ENCODE measurements at places on chromosomes 7 and 10.
A peak's percentile ranks its signal among the peaks of the same experiment; 100 is the strongest.

DNA sequence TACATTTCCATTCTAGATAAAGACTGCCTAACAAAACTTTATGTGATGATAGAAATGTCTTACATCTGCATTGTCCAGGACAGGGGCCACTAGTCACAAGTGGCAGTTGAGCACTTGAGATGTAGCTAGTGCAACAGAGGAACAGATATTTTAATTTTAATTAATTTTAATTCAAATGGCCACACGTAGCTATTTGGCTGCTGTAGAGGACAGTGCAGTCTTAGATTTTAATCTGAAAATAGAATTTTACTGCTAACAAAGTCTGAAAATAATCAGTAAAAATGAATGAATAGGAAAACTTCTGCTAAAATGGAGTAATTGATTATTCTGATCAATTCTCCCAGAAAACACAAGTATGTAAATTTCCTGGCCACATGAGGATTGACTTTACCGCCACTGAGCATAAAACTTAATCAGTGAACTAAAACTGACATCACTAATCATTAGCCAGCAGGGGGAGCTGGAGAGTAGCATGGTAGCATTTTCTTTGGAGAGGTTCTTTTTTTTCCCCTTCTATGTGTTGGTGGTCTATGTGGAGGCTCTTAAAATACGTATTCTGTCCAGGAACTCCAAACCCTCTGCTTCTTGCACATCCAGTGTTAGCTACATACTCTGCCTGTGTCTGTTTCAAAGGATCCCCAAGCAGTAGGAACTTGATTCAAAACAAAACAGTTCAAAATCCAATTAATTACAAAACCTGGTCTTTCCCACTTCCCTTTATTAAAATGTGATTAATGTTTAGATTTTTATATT, 52.1 kb downstream of the TSPAN12 start:
- DNase-seq: peak; percentile 72

DNA sequence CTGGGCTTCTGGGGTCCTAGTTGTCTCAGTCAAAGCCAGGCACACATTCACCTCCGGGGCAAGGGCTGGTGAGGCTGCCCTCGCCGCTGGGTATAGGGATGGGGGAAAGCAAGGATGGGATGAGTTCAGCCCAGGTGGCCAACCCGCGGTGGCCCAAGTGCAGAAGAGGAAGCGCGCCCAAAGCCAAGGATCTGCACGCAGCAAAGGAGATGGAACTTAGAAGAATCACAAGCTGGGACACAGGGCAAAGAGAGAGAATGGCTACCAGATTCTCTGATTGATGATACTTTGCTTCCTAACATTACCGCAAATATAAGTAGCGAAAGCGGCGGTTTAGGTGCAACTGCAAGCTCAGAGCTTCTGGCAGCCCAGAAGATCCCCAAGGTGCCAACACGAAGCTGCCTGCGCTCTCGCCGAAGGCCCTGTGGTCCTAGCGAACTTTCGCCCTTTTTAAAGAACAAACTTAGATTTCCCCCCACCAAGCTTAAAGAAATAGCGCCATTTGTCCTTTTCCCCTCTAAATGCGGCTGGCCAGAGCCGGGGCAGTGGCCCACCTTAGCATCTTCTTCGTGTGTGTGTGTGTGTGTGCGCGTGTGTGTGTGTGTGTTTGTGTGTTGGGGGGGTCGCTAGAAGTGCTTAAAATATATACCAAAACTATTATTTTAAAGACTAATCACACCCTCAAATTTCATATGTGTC, 927 bp upstream of the MKX start:
- no peak for DNase-seq

DNA sequence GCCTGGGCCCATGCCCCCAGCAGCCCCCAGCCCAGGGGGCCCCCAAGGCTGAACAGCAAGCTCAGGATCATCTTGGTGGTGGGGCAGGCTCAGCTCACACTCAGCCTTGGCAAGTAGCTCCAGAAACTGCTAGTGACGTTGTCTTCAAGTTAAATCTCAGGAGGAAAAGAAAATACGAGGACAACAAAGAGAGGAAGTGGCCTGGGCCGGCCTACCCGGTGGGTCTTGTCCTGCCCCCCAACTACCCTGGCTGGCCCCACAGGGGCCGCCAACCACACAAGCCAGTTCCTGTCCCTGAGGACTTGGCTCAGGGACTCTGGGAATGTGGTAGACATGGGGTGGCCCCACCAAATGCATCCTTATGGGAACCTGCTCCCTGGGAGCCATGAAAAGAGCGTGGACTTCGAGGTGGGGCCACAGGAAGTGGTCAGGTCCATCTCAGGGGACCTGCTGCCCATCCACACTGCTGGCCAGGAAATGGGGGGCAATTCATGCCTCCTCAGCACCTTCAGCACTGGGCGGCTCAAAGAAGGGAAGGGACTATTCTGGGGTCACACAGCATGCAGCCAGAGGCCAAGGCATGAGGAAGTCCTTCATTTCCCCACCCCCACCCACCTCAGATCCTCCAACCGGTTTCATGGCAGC, at the start of gene MMRN2:
Gene MMRN2 (minus strand): TSS at position 145 of the 645 bp plus-strand sequence. CDS start 74 bp downstream, at position 71.
- DNase-seq: no peak

DNA sequence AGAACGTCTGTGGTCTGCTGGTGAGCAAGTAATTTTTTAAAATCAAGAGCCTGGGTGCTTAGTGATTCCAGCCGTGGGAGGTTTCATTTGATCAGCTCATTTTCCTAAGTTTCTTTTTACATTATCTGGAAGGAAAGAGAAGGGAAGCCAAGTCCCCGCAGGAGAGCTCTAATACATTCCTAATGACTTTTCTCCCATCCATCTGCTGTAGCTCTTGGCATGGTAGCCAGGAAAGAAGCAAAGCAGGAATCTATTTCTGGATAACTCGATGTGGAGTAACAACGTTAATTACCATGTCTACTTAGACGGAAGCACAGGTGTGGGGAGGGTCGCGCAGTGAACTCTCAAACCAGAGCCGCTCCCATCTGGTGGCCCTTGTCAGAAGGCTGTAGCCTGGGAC, 121.9 kb downstream of the PAXIP1 start:
- DNase-seq: no peak

GRCh38 chr7:130874071-130874915, 140.3 kb upstream of the KLF14 start:
- no peak for DNase-seq

DNA sequence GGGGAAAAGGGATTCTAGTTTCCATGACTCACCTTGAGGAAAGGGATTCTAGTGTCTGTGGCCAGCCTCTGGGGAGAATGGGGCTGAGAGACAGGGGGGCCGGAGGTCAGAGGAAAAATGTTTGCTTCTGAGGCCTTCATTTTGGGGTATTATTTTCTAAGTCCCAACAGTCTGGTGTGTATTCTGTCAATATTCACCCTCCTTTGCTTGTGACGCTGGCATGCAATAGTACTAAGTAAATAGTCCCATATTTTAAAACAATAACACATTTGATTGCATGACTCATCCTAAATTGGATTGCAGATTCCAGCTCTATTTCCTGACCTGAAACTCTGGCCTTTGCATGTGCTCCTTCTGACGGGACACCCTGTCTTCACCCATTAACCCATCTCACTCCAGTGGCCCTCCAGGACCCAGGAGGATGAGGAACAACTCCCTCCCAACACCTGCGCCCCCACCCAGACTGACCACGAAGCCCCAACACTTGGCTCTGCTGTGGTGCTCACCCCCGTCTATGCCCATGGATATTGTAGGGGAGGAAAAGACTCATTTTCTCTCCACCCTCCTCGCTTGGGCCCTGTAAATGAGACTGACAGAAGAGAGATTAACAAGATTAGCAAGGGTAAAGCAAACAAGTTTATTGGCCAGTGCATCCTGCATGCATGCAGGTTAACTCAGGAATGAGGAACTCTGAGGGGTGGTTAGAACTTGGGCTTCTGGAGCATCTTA, 495.6 kb upstream of the KLF6 start:
- DNase-seq: no peak

DNA sequence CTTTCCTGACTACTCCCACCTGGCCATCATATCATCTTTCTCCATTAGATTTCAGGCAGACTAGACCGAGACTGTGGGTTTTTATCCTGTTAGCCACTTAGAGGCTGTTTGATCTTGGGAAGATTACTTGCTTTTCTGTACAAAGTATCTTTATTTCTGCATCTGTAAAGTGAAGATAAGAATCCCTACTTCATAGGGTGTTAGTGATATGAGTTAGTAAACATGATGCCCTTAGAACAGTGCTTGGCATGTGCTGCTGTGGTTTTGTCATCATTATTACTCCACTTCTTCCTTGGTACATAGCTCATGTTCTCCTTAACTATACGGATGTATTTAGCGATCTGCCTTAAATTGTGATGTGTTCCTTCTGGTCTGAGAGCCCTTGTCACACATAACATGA, 165.2 kb downstream of the AUTS2 start:
- no peak for DNase-seq

- DNase-seq: no peak
Observed at GRCh38 chr7:139072796-139073195, 36.7 kb downstream of the ZC3HAV1 start.

- DNase-seq: no peak
Observed at GRCh38 chr10:100829933-100830727, 82.6 kb upstream of the SLF2 start.

DNA sequence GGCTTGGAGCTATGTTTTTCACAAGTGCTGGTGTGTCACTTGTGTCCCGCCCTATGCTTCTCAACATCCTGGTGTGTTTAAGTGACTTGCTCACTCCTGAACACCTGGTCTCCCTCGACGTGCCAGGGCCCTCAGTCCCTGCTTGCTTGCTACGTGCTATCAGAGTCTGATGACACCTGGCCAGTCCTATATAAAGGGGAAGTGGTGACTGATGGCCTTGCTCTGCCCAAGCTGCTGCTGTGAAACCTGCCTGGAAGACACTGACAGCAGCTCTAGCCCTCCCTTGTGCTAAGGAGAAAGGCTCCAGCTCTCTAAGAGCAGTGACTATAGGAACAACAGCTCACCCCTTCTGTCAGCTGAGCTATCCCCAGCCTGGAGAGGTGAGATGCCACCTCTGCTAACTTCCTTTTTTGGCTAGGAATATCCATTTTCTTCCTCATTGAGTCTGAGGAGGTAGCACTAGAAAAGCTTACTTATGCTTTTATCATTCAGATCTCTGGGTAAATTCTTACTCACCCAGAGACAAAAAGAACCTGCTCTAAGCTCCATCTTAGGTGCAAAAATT, 77.2 kb upstream of the PLXNA4 start:
- no peak for DNase-seq

DNA sequence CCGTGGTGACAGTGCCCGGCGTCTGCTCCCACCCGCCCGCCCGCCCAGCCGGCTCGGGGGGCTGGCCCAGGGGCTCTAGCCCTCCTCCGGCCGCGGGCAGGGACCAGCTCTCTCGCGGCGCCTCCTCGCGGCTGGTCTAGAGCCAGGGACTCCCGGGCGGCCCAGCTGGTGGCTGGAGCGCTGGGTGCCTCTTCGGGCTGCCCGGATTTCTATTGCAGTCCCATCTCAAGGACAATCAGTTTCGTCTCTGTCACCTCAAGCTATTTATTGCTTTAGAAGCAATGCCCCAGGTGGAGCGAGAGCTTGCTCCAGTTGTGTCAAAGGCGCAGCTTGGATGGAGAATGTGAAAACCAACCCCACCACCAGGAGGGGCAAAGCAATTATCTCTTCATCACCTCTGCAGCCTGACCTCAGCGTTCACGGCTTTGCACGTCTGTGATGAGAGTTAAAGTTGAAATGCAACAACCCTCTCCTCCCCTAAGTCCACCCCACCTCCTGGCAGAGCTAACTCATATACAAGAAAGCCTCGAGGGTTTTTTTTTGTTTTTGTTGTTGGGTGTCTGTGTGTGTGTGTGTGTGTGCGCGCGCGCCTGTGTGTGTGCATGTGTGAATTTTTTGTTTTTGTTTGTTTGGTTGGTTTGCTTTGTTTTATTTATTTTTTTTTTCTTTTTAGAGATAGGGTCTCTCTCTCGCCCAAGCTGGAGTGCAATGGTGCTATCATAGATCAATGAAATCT, at the start of gene ITGA8:
Gene ITGA8 (minus strand): TSS at position 24 of the 736 bp plus-strand sequence. CDS start 151 bp downstream, outside the sequence.
- peak; percentile 58 for DNase-seq

- no peak for DNase-seq
Observed at GRCh38 chr7:125130173-125130572, 200.5 kb upstream of the POT1 start.

GRCh38 chr10:51654918-51655317, 44.5 kb downstream of the CSTF2T start:
- no peak for DNase-seq

DNA sequence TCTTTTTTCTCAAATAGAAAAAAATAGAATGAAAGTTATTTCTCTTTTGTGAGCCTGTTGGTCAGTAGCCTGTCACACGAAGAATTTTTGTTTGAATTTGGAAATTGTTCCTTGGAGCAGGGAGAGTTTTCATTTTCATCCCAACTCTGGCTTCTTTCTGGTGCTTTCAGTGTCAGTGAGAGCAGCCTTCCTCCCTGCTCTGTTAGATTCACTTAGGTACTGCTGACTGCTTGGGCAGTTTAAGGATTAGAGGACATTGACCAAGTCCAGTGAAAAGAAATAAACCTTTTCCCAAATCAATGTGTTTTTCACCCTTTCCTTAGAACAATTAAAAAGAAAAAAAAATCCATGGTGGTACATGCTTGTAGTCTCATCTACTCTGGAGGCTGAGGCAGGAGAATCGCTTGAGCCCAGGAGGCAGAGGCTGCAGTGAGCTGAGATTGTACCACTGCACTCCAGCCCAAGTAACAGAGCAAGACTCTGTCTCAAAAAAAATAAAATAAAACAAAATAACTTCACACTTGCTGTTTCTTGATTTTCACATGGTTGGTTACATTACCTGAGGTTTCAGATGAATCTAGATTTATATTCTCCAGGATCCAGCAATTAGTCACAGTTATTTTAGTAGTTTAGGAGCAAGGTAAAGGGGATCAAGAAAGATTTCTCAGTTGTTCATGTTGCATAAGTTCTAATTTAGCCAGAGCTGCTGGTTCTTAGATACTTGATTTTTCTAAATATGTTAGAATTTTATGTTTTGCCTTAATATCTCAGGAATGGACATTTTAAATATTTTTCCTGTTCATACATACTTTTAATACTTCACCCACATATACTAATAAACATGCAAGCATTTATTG, 63.1 kb downstream of the ZNRF2 start:
- no peak for DNase-seq

- no peak for DNase-seq
Observed at GRCh38 chr10:22103701-22104470, 100.4 kb upstream of the DNAJC1 start.

DNA sequence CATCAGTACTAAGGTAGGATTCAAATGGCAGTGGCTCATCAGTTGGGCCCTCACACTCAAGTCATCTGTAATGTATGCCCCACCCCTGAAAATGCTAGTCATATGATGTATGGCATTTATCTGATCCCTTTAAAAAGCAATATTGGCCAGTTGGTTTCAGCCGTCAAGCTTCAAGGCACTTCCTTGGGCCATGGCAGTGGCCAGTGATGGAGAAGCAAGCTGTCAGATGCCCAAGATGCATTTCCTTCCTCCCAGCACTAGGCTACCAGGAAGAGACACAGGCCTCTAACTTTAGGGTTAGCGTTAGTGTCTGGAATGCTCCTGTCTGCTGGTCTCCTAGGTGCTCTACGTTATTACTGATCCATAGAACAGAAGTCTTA, 64.1 kb downstream of the PIK3AP1 start:
- DNase-seq: no peak
